NB4 (cell line): ENCODE measurements at places on chromosomes 6 and 20.

DNA sequence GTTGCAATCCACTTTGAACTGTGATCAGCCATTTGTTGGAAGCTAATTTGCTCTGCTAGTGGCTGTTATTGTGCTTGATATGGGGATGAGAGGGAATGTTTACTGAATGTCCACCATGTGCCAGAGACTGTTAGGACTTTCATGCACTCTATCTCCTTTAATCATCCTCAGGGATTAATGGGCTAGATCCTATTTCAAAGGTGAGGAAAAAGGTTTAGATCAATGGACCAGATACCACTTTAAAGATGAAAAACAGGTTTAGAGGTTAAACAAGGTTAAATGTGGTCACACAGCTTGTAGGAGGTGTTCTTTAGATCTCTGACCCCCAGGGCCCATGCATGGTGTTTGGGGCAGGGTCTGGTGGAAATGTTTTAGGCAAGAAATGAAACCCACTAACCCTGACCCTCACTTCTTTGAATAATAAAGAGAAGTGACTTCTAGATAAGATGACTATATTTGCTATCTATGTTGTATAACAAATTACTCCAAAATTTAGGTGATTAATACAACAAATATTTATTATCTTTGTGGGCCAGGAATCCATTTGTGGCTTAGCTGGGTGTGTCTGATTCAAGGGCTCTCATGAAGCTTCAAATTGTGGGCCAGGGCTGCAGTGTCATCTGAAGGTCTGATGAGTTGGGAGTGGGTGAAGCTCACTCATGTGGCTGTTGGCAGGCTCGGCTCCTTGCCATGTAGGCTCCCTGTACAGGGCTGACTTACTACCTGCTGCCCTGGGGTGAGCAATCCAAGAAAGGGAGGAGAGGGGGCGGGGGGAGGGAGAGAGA, 127.8 kb upstream of the FOXA2 start:
- DNase-seq = no peak

DNA sequence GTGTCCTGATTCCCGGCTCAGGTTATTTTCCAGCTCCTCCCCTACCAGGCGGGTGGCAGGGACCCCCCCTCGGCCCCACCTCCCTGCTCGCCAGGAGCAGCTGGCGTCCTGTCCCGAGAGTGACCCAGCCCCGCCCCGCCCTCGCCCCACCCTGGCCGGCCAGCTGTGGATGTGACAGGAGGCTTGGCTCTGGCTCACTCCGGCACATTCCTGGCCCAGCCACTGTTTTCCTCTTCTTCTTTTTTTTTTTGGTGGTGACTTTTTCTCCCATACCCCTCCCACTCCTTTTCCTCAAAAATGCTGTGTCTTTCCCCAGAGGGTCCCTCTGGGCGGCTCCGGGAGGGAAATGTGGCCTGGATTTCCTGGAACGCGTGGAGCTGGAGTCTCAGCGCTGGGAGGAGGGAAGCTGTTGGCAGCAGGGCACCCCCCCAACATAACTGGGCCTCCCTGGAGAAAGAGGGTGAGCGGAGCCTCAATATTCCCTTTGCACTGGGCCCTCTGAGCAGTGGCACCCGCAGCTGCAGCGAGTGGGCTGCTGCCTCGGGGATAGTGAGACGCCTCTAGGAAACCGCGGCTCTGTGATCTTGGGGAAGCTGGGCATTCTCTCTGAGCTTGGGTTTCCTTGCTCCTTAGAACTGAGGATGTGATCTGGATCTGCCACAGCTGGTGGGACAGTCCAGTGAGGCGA, 28.3 kb upstream of the CSNK2A1 start:
- DNase-seq = no peak

DNA sequence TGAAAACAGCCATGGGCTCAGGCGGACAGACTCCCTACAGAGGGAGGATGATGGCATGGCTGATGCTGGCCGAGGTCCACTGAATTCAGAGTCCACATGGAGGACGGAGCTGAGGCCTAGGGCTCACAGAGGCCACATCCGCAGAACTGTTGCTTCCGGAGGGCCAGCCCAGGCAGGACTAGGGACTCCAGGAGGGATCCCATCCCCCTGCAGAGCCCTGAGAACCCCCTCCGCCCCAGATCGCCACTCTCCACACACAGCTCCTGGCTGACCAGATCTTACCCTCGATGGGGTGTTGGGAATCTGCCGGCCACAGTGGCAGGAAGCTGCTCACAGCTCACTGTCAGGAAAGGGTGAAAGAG, 399.2 kb downstream of the TAF4 start:
- no peak for DNase-seq

DNA sequence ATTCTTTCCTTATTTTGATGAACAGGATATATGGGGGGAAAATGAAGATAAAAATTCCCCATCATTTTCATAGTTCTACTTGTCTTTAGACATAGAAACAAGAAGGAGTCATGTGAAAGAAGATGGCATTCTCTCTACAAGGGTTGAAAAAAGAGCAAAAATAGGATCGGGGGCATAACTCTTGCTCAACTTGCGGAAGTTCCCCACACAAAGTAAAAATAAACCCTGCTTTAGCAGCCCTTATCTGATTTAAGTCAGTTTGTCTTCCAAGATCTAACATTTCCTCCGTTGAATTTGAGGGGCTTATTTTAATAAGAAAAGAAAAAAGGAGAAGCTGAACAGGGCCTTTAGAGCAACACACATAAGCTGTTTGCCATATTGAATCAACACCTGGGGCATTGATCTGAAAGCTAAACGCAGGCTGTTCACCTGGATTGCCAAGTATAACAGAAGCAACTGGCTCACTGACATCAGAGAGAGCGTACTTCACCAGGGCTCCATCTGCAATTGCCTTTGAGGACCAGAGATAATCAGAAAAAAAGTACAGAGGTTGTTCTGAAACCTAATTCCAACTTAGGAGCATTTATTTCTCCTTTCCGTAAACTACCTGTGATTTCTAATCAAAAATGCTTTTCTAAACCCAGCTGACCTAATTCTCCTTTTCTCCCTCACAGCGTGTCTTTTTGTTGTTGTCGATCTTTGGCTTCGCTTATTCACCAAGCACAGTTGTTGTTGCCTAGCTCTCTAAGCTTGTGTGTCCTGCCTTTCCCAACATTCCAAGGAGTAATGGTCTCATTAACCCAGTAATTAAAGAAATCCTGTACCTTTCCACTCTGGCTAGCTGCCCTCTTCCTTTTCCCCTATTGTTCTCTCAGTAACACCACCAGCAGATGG, 568.0 kb downstream of the KIF16B start:
- no peak for DNase-seq

DNA sequence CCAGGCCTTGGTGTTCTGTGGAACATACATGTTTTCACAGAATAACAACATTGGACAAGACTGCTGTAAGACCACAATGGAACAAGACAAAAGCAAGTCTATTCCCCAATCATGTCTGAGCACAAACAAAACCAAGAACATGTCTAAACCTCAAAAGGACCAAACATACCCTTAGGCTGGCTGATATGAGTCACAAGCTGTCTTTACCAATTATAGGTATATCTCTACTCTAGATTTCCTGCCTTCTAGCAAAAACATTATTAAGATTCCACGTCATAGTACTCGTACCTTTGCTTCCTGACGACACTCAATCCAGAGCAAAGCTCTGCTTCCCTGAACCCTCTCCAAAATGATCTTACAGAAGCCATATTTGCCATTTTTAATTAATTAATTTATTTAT, 15.4 kb upstream of the L3MBTL1 start:
- no peak for DNase-seq

- DNase-seq = no peak
Measured at GRCh38 chr6:81934936-81935335, 182.5 kb upstream of the TENT5A start.

- DNase-seq = no peak
Measured at GRCh38 chr20:25176184-25176583, 19.3 kb upstream of the ENTPD6 start.

GRCh38 chr6:35487658-35488516, 9.0 kb downstream of the TEAD3 start:
- peak; percentile 96 for DNase-seq

- DNase-seq = no peak
Measured at GRCh38 chr6:44020664-44021425, 106.4 kb downstream of the MRPL14 start.

DNA sequence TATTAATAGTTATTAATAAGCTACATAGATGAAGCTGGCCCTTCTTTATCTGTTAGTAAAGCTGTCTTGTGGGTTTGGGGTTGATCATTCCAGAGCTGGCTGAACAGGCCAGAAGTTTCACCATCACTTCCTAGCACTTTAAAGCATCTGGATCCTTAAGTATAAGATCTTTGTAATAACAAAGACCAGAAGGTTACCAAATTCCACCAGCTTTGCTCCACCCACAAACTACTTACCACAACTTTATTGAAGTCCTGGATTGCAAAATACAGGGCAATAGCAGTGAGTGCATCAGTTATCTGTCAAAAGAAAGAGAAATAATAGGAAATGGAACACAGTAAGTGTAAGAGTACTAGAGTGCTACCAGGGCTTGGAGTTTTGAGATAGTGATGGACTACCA, 33.0 kb downstream of the PIGU start:
- DNase-seq = peak; percentile 96

- peak; percentile 60 for DNase-seq
Measured at GRCh38 chr6:89433252-89434149, 549 bp downstream of the ANKRD6 start.

GRCh38 chr6:150448221-150448620, 79.4 kb downstream of the IYD start:
- no peak for DNase-seq

DNA sequence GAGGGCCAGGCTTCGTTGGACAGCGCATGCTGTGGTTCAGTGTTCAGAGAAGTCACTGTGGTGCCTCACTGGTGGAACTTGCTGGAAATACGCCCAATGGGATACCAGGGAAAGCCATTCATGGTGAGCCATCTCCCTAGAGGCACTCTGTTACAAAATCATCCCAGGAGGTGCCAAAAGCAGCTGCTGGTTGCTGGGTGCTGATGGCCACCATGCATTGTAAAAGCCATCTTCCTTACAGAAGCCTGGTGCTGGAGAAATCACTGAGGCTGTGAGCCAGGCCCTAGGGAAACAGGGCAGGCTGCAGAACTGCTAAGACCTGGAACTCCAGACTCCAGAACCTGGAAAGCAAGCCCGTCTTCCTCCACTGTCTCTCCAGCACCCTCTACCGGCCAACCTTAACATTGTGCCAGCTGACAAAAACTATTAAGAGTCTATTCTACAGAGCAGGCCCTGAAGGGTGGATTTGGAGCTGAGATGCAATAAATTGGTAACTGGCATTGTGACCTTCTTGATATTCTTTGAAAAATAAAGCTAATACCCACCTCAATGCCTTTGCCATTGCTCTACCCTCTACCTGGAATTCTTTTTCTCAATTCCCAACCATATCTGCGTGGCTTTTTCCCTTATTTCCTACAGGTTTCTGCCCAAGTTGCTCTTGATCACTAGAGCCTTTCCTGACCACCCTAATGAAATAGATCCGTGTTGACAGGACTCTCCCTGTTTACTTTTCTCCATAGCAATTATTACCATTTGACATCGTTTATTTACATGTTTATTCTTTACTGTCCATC, 18.5 kb downstream of the SNRPB start:
- peak; percentile 78 for DNase-seq

DNA sequence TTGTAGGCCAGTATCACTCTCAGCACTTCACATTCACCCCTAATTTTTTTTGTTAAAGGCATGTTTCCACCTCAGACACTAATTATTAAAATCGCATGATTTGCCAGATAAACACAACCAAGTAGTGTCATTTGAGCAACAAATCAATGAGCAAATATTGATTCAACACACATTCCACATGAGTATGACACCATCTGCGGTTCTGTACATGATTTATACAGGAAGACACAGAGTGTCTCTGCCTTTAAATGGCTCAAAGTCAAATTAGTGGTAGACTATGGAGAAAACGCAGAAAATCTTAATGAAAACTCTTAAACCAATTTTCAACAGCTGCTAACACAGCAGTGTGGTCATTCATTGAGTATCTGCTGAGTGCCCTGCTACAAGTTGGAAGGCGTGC, 300.2 kb downstream of the SOX4 start:
- DNase-seq = no peak

- DNase-seq = peak; percentile 92
Measured at GRCh38 chr6:41182069-41183034, 18.6 kb downstream of the TREML2 start.

GRCh38 chr6:150293423-150294173, 75.2 kb upstream of the IYD start:
- DNase-seq = peak; percentile 8

DNA sequence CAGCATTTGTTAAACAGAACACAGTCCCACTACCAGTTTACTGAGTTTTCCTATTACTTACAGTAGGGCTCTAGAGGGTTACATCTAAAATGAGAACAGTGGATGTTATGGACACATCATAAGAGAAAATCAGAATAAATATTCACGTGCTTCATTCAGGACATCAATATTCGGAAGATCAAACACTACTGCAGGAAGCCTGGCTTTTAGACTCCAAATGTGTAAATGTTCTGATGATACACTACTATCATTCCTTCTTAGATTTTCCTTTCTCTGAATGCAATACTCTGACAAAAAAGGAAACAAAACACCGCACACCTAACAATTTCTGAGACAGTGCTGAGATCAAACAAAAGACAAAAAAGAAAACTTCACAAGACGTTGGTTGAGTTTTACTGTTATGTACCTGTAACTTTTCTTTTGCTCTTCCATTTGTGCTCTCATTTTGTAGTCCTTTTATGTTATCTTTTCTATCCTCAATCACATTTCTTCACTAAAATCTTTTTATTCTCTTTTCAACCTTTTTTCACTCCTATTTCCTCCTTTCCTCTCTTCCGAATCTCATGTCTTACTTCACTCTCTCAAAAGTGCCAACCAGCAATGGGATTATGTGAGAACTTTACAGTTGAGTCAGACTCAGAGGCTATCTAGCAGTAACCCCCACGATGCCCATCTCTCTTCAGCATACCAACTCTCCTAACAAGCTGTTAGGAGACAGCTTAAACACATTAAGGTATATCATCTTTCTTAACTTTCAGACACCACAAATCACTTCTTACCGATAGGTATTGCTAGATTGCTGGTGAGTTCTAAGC, 1.7 kb downstream of the FAM184A start:
- DNase-seq = no peak

DNA sequence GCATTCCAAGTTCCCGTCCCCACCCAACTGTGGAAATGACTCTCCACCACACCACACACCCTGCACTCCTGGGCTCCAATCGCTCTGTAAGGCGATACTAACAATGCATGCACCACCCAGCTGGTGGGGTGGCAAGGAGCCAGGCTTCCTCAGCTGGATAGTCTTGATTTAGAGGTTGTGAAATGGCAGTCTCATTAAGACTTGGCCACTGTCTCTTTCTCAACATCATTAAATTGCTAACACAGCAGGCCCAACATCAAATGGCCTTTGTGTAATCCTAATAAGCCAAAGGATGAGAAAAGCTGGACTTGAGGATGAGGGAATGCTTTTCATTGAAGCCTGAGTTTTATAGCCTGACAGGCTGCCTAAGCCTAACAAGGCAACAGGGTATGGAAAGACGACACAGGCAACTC, 223.7 kb downstream of the GMDS start:
- peak; percentile 47 for DNase-seq

DNA sequence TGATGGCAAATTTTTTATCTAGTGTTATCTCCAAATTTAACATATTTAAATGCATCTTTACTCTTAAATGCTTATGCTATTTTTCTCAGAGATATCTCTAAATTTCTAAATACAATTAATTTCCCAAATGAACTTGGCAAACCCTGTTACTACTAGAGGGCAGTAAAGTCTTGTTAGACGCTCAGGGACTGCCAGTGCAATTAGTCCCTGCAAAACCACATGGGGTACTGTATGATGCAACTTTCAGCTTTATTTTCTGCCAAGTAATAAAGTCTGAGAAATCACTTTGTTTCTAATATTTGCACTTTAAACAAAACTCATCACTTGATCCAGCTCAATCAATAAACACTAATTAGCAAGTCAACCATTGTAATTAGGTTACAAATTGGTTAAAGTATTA, 76.0 kb upstream of the ADGRB3 start:
- peak; percentile 20 for DNase-seq
